NCI-H1105 treated with DMSO at 0.1 percent for 48 hours (cell line): ENCODE measurements at places on chromosomes 6 and 20.
A peak's percentile ranks its signal among the peaks of the same experiment; 100 is the strongest.

DNA sequence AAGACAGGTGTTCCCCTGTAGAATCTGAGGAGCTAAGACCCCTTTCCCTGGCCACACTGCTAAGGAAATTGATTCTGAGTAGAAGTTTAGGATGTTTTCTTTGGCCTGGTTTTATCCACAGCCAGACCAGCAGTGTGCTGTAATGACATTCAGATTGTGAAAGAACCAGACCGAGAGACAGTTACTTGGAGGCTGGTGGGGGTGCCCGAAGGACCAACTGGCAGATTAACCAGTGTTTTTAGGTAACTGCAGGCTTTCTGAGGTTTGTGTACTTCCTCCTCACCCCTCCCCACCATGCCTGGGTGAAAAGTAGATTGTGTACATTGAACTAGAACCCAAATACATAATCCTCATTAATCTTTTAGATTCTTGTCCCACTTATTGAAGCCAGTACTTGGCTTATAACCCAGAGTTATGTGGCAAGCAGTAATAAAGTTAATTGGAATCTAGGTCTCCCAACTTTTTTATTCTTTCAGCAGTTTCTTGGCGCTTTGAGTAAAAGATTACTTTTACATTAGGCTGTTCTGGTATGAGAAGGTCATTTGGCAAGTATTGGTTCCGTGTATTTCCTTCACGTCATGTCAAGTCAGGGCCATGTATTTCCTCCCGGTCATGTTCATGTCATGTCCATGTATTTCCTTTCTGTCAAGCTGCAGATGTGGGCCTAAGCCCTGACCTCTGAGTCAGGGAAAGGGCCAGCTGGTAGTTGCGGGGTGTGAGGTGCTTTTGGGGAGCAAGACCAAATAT lies 93.7 kb downstream of the TCP11 start:
- no peak for DNase-seq

- no peak for DNase-seq
Observed at GRCh38 chr6:131210469-131210868, 75.2 kb downstream of the AKAP7 start.

- DNase-seq, result no peak
Observed at GRCh38 chr6:83429857-83430610, 817 bp downstream of the ME1 start.

DNA sequence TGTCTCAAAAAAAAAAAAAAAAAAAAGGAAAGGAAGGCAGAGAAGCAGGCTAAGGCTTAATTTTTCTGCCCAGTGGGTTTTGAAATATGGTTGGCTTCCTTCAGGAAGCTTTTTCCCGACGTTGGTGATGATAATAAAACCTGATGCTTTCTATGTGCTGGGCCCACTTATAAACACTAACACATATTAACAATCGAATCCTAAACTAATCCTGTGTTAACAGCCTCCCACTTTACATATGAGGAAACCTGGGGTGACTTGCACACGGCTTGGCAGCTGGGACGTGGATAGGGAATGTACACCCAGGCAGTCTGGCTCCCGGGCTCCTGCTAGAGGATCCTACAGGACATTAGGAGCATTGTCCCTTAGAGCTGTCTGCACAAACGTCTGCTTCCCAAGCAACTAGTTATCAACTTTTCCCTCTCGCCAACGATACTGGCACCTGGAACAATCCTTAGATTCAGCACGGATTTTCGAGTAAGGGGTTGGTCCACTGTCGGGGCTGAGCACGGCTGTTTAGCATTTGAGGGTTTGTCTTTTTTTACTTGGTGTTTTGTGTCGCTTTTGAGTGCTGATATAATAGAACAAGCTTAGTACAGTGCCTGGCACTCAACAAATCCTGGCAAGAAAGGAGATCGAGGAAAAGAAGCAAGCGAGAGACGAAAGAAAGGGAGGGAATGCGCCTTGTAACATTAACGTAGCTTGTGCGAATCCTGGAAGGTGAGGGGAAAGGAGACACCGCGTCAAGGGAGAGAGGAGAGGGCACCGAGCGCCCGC lies 622 bp upstream of the KIZ start:
- DNase-seq, result peak; percentile 72

DNA sequence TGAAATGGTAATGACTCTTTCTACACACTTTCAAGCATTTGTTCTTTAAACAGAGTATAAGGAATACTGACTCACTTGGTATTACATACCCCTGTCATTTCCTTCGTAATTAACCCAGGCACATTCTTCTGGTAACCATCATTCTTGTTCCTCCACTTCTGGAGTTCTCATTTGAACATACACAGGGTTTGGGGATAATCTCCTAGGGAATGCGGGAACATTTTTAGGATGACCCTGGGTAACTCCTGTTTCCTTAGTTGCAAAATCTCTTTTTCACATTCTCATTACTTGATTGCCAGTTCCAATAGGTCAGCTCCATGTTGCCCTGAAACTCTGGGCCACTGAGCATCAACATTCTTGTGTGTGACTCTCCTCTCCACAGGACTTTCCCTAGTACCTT lies 51.5 kb upstream of the E2F3 start:
- no peak for DNase-seq

DNA sequence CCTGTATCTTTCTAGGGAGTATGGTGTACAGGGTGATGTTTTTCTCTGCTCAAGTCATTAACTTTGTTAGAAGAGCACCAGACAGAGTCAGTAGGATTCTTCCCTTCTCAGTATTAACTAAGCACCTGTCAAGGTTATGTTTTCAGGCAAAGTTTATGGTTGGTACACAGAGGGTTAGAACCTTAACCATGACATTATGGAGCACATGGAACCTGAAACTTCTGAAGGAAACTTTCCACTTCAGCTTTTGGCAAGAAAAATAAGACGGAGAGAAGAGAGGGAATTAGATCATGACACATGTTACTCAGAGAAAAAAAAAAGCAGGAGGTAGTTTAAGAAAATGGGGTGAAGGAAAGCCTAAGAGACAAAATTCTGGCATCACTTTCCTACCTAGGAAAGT lies 112.9 kb upstream of the PDE7B start:
- no peak for DNase-seq

DNA sequence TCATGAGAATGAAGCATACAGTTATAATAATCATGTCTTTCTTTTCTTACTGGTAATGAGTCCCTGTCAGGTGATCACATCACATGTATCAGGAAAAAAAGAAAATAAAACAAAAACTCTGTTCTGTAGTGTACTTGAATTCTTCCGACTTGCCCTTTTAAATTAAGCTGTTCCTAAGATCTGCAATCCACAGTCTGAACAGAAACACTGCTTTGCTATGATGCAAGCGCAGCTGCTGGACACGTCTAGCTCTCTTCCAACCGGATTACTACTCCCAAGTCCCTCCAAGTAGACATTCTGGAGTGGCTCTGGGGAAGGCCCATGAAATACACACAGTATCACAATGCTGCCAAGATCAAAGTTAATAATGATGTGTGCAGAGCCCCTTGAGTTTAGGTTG lies 83.7 kb downstream of the FYN start:
- no peak for DNase-seq

- DNase-seq, result no peak
Observed at GRCh38 chr6:143843677-143843999, 500 bp downstream of the LTV1 start.

GRCh38 chr6:160417146-160417545 lies 69.0 kb downstream of the SLC22A3 start:
- no peak for DNase-seq

DNA sequence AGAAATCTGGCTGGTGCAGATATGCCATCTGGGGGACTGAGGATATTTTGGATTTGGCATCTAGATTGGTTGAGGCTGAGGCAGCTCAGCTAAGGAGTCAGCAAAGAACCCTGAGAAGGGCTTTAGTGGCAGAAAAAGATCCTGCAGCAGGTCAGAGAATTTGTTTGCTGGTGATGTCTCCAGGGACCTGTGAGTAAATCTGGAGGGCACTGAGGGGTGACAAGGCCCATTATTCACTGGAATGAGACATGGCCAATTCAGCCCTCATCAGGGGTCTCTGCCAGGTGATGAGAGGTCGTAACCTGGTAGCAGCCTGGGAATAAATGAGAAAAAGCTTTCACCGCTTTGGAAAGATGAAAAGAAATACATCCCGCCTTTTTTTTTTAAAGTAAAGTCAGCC lies 118.3 kb upstream of the FBXL4 start:
- no peak for DNase-seq

- no peak for DNase-seq
Observed at GRCh38 chr20:61939691-61940360, 125.9 kb downstream of the TAF4 start.

GRCh38 chr20:22400440-22400839 lies 183.9 kb downstream of the FOXA2 start:
- no peak for DNase-seq

DNA sequence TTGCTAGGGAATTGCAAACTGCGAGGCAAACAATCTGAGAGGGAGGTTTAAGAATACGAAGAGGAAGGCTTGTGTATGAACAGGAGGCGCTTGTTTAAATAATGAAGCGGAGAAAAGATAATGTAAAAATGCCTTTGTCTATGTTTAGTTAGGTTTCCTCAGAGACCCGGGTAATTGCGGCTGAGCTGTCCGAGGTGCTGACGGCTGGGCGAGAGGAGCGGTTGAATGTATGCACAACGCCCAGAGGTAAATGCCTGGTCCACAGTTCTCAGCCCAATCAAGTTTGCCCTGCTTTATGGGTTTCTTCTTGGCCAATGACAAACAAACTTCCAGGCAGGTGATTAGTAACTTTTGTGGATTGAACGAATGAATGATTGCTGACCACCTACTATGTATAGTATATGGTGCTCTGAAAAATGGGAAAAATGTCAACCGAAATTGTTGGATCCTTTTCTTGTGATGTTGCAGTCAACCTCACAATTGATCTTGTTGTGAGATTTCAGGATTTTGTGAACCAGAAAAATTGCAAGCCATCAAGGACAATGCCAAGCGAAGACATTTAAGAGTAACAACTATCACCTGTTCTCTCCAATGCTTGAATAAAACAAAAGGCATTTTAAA lies 38.3 kb upstream of the SLC32A1 start:
- DNase-seq, result no peak

- DNase-seq, result no peak
Observed at GRCh38 chr6:148175550-148176188, 167.0 kb upstream of the SASH1 start.

- DNase-seq, result no peak
Observed at GRCh38 chr6:88238065-88238464, 71.9 kb upstream of the CNR1 start.

DNA sequence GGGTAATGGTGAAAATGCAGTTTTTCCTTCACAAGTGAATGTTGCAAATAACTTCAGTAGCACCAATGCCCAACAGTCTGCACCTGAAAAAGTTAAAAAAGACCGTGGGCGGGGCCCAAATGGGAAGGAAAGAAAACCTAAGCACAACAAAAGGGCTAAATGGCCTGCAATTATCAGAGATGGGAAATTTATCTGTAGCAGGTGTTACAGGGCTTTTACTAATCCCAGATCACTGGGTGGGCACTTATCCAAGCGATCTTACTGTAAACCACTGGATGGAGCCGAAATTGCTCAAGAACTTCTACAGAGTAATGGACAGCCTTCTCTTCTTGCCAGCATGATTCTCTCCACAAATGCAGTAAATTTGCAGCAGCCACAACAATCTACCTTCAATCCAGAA lies 64.8 kb upstream of the SMIM8 start:
- peak; percentile 93 for DNase-seq

DNA sequence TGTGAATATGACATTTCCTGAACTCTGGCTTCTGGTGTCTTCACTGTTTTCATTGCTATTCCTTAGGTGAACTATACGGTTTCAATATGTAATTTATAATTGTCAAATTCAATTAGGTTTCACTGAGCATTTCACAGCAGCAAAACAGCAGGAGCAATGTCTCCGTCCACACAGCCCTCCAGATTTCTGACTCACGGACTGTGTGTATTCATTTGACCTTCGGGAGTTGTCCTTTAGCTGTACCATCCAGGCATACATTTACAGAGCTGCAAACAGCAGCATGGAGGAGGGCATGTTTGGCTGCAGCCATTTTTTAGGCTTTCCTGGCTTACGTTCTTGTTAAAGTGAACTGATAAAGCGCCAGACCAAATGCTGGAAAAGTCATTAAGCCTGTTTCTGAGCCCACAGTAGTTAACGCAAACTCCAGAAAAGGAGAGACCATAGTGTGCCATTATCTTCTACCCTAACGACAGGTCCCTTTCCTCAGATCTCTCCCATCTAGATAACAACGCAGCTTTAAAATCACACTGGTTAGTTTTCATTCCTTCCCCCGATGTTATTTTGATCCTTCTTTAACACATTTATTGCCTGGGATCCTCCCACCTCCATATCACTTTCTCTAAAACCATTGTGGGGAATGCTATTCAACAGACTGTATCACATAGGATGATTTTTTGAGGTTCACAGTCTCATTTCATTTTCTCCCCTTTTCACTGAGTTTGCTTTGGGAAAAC lies 18.3 kb downstream of the FOXC1 start:
- no peak for DNase-seq
